ENCODE measurements at places on chromosomes 4 and X.
A peak's percentile ranks its signal among the peaks of the same experiment; 100 is the strongest.

DNA sequence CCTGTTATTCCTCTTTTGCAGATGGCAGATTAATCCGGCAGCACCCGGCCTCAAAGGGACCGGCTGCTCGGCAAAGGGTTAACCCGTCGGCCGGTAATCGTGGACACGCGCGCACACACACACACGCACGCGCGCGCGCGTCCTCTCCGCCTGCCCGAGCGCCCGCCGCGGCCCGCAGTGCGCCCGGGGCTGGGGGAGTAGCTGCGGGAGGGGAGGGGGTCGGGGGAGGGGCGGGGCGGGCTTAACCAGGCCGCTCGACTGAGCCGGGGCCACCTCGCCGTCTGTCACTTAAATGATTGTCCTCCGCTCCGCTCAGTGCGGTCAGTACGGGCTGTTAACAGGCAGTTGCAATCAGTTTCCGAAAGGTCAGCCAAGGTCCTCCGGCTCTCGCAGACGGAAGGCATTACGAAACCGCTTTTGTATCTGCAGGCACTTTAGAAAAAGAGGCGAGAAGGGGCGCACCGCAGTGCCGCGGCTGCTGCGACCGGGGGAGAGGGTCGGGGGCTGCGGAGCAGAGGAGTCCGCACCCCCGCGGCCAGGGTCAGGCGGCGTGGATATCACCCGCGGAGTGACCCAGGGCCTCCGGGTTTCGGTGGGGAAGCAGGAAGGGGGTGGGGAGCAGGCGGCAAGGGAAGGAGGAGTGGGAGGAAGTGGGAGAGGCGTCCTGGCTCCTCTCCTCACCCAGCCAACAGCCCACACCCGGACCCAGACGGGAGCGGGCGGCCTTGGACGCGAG, 57.3 kb upstream of the BCOR start:
- peak; percentile 77 for DNase-seq

DNA sequence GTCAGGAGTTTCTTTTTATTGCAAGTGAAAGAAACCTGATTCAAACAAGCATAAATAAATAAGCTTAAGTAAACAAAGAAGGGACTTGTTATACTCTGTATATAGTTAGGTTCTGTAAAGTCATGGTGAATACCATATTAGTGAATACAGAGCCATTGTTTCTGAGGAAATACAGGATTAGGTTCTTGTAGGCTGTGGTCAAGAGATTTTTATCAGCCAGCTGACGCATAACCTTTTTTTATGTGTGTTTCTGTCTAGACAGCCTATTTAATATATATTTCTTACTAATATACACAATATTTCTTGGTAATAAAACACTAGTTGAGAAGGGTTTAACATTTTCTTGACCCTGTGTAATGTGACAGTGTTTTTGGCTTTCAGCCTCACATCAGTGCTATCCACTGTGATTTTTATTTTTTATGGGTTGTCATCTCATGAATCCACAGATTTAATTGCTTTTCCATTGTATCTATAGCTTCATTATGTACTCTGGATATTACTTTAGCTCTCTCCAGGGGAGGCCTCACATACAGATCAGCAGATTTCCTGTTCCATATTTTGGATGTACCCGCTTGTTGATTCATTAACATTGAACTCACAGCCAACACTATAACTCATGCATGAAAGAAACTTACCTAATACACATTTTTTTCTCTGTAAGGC, 8.0 kb downstream of the HERC3 start:
- DNase-seq = peak; percentile 67

DNA sequence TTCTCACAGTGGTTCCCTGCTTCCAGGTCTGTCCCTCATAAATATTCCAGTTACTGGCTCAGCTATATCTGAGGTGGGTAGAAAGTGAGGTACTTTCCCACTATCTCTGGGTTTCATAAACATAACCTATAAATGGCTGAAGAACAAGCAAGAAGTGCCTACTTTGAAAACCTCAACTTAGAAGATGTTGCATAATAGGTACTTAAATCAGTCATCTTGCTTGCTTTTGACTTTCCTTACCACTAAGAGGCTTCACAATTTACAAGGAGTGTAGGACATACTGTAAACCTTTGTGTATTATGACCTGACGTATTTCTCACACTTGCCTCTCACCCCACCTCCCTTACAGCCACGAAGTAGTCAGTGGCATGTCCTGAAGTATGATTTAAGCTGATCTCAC, 145.9 kb downstream of the PCDH19 start:
- no peak for DNase-seq

DNA sequence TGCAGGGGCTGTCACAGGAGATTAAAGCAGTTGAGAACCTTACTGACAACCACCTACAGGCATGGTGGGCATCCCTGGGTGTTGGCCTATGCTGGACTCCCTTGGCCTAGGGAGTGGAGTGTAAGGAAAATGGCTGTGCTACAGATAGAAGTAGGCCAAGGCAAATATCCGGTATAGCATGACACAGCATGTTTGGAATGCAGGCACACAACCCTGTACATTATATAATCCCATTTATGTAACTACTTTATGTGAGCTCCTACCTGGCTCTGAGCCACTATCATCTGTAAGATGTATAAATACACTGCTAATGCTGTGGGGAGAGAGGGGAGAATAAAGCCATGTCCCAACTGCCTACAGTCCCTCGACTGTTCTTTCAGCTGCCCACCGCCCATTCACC, 38.7 kb upstream of the KCTD8 start:
- DNase-seq = no peak

DNA sequence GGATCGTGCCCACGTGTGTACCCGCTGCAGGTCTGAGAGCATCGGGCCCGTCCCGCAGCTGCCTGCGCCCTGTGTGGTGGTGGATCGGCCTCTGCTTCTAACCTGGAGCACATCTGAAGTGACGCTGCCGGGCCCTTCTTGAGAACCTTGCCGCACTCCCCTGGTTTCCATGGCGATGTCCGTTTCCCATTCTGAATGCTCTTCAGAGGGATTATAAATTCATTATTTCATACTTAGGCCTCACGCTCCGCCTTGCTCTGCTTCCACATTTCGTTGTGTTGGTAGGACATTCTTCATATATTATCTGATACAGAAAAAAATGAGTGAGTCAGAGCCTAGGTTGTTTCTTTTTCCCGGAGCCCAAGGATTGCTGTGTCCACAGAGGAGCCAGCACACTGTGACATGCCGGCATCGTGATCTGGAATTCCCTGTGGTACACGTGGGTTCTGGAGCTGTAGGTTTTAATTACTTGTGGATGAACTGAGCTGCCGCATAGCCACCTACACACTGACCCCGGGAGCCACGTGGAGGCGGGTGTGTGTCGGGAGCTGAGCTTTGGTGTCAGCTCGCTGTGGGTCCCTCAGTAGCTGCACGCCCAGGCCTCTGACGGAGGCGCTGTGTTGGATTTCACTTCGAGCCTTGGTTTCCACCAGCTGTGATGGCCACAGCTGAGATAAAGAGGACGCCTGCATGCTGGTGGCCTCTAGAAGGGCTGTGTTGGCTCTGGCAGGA, 63.4 kb downstream of the PSAPL1 start:
- DNase-seq = no peak

DNA sequence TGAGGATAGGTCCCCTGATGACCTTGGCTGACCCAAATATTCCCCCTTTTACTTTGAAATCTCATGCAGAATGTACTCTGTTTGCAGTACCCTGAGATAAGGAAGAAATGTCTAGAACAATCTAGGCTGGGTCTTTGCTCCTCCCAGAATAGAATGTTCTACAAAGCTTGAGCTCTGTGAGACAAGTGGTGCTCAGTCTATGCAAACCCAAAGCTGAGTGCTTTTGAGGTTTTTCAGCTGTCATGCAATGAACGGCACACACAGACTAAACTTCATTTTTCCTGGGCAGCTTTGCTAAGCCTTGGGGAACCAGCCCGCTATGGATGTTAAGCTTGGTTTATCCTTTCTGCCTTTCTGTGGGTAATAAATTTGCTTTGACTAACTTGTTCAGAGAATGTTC, 513.6 kb downstream of the FAT4 start:
- no peak for DNase-seq

DNA sequence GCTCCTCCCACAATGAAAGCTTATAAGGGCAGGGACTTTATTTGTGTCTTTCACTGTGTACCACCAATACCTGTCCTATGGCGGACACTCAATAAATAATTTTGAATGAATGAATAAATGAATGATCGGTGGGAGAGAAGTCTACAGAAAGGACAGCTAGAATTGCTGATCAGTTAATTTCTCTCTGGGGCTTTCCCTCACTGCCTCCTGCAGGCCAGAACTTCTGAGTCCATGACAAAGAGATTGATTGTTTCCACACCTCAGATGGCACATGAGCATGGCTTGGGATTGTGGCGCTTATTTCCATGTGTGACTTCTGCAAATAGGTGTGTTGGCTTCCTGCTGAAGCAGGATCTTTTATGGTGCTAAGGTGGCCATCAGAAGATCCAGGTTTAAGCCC, 6.3 kb downstream of the FAM47E start:
- DNase-seq = no peak

DNA sequence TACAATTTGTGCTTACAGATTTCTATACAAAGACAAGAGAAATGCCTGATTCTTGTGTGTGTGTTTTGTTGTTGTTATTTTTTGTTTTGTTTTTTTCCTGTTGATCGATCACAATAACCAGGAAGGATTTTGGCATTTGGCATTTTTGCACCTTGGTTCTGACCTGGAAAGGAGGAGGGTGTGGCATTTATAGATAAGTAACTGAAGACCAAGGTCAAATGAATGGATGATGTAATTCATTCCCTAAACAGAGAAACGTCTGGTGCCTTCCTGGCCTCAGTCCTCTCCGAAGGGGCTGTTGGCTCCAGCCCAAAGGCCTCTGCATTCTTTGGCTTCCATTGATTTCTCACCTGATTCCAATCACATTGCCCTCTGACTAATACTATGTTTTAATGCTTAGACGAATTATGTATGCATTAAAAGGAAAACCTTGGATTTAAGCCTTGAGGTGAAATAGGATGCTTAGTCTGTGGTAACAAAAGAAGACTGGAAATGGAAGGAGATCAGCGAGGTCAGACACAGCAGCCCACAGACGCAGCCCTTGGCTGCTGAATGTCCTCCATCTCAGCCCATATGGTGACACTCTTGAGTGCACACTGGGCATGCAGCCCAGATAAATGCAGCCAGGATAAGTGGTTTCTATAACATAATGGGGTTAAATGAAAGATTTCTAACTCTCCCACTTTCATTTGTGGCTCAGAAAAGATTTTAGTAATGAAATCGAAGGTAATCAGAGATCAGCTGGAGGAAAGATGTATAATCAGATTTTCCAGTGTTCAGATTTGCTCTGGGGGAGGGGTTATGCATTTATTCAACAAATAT, 60.5 kb upstream of the TRIM2 start:
- DNase-seq = no peak

GRCh38 chr4:66340286-66340893, 670.1 kb upstream of the EPHA5 start:
- DNase-seq = no peak

DNA sequence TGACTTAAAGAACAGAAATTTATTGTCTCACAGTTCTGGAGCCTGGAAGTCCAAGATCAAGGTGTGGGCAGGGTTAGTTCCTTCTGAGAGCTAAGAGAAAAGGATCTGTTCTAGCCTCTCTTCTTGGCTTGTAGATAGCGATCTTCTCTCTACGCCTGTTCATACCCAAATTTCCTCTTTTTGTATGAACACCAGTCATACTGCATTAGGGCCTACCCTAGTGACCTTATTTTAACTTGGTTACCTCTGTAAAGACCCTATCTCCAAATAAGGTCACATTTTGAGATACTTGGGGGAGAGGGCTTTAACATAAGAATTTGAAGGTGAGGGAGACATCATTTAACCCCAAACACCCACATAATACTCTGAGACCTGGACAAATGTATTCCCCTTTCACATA, 55.6 kb upstream of the SPP1 start:
- peak; percentile 42 for DNase-seq

DNA sequence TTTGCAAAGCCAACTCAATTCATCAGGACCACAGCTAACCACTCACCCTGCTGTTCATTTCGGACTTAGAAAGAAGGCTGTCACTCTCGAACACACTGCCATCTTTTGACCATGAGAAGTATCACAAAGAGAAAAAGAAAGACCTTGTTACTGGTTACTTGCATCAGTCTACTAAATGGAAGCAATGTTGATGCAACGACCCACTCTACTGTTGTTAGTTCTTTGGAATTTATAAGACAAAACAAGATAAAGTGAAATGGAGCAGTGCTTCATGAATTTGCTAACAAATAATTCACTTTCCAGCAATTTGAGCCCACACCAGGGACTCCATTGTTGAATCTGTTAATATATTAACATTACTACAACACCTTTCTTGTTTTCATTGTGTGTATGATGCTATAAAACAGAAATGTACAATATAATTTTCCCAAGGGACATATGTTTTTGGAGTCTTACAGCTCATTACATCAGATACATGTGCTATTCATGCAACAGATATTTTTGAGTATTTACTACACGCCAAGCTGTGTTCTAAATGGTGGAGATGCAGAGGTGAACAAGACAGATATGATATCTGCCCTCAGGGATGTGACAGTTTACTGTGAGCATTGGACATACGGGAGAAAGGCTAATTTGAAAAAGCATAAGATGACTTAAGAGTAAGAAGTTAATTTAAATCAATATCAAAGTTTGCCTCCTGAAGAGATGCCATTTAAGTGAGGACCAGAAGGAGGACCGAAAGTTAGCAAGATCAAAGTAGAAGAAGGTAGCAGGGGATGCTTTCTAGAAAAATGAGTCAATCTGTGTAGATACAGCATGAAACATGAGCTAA, 87.2 kb downstream of the AREG start:
- peak; percentile 76 for DNase-seq

DNA sequence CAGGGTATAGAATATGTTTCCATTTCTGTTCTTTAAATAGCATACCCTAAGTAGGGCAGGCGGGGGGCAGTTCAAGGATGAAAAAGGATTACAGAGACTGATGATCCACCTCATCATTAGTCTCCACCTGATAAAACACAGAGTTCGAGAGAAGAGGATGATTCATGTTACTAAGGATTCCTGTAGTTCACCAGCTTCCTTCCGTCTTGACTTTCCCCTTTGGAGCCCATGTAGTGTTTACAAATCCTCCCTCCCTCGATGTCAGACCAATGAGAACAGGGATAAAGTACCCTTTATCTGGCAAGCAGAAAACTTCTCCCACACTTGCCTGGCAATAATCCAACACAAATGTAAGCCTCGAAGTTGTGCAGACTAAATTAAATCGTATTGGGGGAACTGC, 526.3 kb upstream of the FAM241A start:
- DNase-seq = no peak

DNA sequence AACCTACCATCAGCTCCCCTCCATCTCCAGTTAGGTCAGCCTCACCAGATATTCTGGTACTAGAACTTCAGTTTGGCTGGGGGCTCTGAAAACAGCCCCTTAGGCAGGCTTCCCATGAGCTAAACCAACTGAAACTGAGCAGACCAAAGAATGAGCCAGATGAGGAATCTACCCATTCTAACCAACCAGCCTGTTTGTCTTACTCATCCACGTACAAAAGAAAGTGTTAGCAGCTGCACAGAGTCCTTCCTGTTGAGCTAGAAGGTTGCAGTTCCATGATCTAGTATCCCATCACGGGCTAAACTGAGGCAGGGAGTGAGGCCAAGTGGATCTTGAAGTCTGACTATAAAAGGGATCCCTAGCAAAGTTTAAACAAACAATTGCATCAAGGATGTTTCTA, 17.5 kb downstream of the MAGEA9B start:
- DNase-seq = no peak

All from common myeloid progenitor, CD34-positive (primary cell).